Retina (tissue), 1 donor: ENCODE measurements at places on chromosomes 12 and 14.

DNA sequence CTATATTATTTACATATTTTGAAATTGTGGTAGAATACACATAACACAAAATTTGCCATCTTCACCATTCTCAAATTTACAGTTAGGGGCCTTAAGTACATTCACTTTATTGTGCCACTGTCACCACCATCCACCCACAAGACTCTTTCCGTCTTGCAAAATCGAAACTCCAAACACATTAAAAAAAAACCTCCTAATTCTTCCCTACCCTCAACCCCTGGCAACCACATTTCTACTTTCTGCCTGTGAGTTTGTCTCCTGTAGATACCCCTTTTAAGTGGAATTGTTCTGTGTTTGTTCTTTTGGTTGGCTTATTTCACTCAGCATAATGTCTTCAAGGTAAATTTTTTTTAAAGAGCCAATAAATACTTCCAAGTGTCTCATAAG is 31.6 kb upstream of the AMIGO2 start:
- no peak for DNase-seq

- no peak for DNase-seq
Observed at GRCh38 chr14:44963044-44963528, 1.1 kb downstream of the TOGARAM1 start.

DNA sequence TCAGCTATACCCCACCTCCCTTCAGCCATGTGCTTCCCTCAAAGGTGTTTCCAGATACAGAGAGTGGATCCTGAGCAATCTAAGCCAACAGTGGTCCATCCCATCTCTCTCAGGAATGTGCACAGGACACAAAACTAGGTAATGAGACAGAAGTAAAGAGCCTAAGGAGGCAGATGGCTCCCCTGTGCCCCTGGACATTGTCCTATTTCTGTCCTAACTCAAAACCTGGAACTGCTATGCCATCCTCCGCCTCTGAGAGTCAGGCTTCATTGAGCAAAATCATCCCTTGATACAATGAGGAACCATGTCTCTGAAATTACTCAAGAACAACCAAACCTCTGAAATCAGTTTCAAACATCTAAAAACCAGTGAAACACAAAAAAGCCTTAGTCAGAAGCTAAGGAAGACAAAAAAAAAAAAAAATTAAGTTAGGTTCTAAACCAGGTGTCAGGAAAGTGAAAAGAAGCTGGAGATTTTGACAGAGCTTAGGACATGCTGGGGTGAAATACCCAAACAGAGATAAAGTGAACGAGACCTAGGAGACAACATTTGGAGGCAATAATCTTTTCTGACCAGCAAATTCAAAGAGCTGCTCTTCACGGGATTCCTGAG is 200.3 kb upstream of the PLEKHG7 start:
- peak; percentile 7 for DNase-seq

DNA sequence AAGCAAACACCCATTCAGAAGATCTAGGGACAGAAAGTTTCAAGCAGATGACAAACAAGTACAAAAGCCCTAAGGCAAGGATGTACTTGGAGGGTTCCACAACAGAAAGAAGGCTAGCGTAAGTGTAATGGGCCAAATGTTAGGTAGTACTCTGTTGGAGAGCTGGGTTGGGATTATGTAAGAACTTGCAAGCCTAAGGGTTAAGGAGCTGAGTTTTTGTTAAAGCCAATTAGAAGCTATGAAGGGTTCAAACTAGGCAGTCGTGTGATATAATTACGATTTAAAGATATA is 41.4 kb downstream of the HECTD1 start:
- no peak for DNase-seq

GRCh38 chr12:4957761-4958160 is 48.1 kb downstream of the KCNA1 start:
- DNase-seq, result no peak

GRCh38 chr12:30320561-30320960 is 375.1 kb downstream of the IPO8 start:
- no peak for DNase-seq

GRCh38 chr12:49410818-49411217 is 43.6 kb downstream of the SPATS2 start:
- no peak for DNase-seq

GRCh38 chr12:100058482-100059029 is 73.8 kb upstream of the ANKS1B start:
- no peak for DNase-seq

DNA sequence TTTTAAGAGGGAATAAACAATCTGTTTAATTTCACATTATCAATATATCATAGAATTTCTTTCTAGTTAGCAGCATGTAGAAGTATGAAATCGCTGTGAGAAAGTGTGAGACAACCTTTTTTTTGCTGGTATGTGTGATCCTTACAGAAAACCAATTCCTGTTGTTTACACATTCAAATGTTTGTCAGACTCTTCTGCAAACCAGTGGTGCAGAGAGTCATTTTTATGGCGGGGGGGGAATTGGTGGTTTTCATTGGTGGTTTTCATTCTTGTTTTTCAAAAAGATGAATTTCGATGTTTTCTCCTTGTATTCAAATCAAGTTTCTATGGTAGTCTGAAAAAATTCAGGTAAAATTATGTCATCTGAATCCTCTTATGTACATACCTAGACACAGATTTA is 57.8 kb downstream of the SLC25A21 start:
- DNase-seq, result no peak

DNA sequence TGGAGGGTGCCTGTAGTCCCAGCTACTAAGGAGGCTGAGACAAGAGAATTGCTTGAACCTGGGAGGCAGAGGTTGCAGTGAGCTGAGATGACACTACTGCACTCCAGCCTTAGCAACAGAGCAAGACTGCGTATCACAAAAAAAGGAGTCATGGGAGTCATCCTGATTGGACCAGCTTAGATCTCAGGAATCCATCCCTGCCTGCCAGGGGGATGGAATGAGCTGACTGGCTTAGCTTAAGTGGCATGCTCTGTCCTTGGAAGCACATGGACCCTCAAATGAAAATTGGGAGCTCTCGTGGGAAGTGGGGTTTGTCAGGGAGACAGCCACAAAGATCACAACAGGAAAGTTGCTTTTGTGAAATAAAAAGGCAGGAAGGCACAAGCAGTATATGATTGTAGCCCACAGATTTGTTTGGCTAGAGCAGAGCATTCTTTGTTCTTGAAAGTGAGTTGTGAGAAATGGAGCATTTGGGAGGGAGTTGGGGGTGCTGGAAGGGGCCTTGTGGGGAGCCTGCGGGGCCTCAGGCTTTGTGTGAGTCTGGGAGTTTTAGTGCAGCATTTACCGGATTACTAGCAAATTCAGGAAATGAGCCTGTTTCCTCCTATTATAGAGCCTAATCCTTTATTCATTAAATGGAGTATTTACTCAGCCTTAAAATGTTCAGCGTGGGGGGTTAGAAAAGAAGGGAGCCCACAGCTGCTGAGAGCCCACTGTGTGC is 30.7 kb downstream of the DGLUCY start:
- no peak for DNase-seq

GRCh38 chr14:101789222-101789621 is 27.7 kb downstream of the PPP2R5C start:
- no peak for DNase-seq

DNA sequence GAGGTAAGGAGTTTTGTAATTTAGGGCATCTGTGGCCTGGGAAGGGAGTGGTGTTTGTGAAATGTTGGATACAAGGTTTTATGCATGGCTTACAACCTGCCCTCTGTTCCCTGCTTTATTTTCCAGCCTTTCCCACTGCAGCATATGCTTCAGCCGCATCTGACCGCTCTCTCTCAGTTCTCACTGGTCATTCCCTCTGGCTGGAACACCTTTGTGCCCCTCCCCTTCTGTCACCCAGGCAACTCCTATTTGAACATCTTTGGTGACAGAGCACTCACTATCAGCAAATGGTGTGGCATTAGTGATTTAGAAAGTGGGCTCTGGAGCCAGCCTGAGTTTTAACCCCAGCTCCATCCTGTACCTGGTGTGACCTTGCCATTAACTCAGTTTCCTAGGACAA is 47.5 kb upstream of the SMCO2 start:
- no peak for DNase-seq

DNA sequence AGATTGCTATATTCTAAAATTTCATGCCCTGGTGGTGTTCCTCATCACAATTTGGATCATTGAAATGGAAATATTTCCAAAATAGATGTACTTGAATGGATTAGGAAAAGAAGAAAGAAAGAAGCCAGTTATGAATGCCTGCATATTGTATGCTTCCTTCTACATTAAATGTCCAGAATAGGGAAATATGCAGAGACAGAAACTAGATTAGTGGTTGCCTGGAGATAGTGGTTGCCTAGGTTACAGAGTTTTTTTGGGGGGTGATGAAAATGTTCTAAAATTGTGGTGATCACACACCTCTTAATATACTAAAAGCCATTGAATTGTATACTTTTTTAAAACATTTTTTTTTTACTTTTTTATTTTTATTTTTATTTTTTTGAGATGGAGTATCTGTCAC is 18.0 kb downstream of the TUBA1A start:
- DNase-seq, result no peak

DNA sequence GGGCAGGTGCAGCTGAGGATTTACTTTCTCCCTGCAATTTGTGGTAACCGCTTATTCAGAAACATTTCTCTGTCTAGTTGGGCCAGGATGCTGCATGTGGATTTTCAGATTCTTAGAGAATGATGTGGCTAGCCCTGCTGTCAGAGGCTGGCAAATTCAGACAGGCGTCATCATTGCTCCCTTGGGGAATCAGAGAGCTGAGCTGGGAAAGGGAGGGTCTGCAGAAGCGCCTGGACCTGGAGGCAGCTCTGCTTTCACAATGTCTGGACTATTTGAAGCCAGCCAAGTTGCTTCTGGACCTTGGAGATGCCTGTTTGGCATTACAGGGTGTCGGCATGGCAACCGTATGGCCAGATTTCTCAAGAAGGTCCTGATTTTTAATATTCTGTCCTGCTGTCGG is 3.4 kb downstream of the GALNT16 start:
- peak; percentile 39 for DNase-seq

DNA sequence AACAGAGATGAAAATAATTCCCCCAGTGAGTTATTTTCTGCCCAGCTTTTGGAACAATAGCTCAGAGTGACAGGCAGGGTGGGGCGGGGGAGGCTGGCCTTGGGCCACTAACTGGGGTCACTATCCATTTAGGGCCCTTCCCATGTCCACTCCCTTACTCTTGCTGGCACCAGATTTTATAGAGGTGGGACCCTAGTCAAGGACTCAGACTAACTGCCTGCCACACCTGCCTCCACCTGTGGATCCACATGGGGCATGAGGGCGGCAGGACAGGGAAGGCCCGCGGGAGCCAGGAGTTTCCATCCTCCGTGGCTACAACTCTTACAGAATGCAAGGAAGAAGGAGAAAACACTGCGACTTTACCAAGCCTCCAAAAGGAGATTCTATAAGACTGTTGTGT is 10.1 kb downstream of the VDR start:
- no peak for DNase-seq

GRCh38 chr12:46402941-46403718 is 30.6 kb upstream of the SLC38A2 start:
- DNase-seq, result no peak

- DNase-seq, result no peak
Observed at GRCh38 chr12:6332459-6332858, 9.4 kb downstream of the TNFRSF1A start.

- no peak for DNase-seq
Observed at GRCh38 chr14:26218861-26219260, 379.0 kb downstream of the NOVA1 start.

DNA sequence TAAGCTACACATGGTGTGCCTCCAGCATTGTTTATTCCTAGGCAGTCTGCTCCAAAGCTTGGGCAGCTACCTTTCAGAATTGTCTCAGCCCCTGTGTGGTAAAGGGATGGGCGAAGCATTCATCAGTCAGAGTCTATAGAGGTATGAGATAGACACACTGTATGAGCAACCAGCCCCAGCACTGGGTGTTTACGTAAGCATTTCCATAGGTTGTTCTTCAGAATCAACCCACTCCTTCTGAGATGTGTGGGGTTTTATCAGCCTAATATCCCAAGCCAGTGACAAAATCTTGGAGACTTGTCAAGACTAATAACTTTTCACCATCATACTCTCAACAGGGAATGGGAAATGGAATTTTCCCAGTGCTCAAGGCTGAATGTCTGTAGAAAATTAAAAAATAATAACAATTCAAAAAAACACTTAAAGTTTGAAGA is 98.2 kb downstream of the BTG1 start:
- no peak for DNase-seq

GRCh38 chr12:113211160-113211559 is 10.1 kb upstream of the TPCN1 start:
- no peak for DNase-seq

DNA sequence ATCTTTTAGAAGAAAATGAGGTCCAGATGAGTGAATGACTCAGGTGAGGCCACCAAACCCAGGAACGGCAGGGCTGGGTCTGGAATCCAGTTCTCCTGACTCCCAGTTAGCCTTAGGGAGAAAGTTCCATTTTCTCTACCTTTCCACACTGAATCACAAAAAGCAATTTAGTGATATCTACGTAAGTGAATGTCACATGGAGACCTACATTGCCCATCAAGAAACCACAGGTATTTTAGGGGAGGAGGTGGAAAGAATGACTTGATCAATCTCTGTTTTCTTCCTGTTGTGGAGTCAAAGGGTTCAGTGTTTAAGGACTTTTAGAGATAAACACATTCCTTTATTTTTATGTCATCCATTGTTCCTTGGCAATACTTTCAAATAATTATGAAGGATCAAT is 106.9 kb upstream of the PTPRB start:
- DNase-seq, result no peak

DNA sequence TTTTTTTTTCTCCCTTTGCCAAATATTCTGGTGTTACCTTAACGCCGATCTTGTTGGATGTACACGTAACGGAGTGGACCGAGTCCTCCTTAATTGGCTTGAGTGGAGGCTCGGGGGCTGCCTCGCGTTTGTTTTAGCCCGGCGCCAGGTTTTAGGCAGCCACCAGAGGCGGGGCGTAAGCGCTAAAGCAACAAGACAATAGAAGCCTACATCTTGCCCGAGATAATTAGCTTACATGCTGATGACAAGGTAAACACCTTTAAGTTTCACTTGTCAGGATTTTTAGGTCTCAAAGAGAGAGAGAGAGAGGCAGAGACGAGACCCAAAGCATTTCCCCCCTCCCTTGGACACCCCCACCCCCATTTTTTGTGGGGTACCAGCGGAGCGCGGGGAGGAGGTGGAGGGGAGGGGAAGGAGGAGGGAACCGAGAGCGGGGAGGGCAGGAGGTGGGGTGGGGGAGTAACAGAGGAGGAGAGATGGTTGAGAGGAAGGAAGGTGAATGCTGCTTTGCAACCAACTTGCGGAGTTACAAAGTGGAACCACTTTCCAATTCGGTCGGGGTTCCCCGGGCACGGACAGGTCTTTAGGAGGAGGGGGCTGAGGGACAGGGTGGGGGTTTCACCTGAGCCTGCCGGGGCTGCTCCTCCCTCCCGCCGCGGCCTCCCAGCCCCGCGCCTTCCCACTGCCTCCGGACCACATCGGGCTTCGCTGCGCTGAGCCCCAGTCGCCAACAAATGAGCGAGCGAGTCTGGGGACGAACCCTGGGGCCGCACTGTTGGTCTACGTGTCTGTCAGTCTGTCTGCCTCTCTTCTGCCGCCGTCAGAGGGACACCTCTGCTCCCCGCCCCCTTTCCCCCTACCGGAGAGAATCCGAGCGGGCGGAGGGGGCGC is at the start of gene NKX2-1:
NKX2-1 (minus strand) TSS at position 802 of the 891 bp plus-strand sequence; CDS start at position 699, 103 bp downstream.
- peak; percentile 57 for DNase-seq

- DNase-seq, result no peak
Observed at GRCh38 chr12:42985506-42985905, 396.0 kb upstream of the PRICKLE1 start.
